ENCODE measurements at places on chromosomes 2 and 18. TPM values are rescaled to one million over a fixed set of nuclear protein-coding genes. Genes with fewer than 3 reads are reported as not detected.

GALNT5 gene
- 30.0 TPM for total RNA-seq

FEV gene
- not detected for total RNA-seq

IL1R2 gene
- total RNA-seq = not detected

DNA sequence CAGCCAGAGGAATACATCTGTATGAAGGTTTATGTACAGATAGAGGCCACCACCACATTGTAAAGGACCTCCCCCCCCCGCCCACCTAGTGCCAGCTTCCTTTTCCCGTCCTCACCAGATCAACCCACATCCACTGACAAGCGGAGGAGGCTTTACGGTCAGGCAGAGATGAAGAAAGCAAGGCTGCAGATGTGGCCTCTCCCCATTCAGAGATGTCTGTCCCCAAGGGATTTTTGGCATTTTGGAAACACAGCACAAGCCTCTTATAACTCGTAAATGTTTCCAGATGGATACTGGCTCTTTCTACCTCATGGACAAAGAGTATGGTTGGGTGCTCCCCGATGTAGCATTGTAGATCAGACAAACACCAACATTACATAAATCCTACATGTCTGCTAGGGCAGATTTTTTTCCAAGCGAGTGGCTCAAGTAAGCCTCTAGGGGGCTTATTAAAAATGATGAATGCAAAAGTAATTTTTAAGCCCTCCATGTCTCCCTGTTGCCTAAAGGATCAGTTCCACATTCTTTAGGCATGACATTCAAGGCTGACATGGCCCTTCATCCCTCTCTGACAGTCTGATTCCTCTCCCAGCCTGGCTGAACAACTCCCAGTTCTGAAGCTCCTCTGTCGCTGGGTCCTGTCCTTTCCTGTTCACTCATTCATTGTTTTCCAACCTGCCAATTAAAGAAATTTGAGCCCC lies 11.7 kb downstream of the VIT start:
- no peak for DNase-seq
- peaks cover 40% of the 10 kb centered on the region for H3K4me1 ChIP-seq
- no peaks in the 10 kb centered on the region for H3K27me3 ChIP-seq
- no peak overlapping the region for H3K4me3 ChIP-seq

SLC11A1 gene
- total RNA-seq = 0.10 TPM

- H3K27me3 ChIP-seq = peaks cover 33% of the 10 kb centered on the region
- H3K36me3 ChIP-seq = no peaks in the 10 kb centered on the region
- no peak for DNase-seq
Measured at GRCh38 chr2:30136764-30137444, 9.9 kb upstream of the YPEL5 start.

SCN1A gene
- not detected for total RNA-seq

DNA sequence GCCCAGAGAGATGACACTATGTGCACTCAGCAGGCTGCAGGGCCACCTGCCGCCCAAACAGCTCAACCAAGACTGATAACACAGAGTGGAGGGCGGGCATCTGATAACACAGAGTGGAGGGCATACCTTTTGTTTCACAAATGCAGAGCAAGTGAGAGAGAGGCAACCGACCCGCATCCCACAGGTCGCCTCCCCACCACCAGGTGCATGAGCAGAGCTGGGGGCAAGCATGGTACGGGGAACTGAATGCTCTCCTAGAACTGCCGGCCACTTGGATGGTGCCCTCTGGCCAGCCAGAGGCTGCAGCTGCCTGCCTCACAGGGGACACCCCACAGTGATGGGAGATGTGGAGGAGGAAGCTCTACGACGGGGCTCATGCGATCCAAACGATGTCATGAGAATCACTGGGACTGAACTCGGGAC lies 49.5 kb downstream of the ANO7 start:
- peaks cover 10% of the 10 kb centered on the region for H3K4me1 ChIP-seq
- H3K36me3 ChIP-seq = peaks cover 81% of the 10 kb centered on the region
- peak; percentile 85 for DNase-seq

DNA sequence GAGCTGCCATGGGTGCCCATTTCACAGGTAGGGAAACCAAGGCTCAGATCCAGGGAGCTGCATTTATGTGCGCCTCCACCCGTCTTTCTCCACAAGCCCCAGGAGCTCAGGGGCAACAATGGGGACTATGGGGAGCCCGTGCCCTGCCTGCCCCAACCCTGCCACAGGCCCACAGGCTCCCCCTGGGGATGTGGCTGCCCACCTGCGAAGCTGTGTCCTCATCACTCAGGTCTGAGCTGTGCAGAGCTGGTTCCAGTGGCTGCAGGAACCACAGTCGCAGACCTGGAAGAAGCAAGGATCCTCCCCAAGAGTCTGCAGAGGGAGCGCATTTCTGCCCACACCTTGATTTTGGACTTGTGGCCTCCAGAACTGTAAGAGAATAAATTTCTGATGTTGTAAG lies 9.8 kb downstream of the TEKT4 start:
- H3K27me3 ChIP-seq = peaks cover 5% of the 10 kb centered on the region
- no peaks in the 10 kb centered on the region for H3K4me1 ChIP-seq
- no peak overlapping the region for H3K27ac ChIP-seq
- no peak overlapping the region for H3K4me3 ChIP-seq
- DNase-seq = no peak
- no peaks in the 10 kb centered on the region for H3K36me3 ChIP-seq

- no peaks in the 10 kb centered on the region for H3K36me3 ChIP-seq
- no peaks in the 10 kb centered on the region for H3K27me3 ChIP-seq
- peaks cover 10% of the 10 kb centered on the region for H3K4me1 ChIP-seq
- DNase-seq = no peak
- no peak overlapping the region for H3K27ac ChIP-seq
Measured at GRCh38 chr18:68505178-68505574, 209.7 kb downstream of the TMX3 start.

ERICH2 gene
- 2.6 TPM for total RNA-seq

DNA sequence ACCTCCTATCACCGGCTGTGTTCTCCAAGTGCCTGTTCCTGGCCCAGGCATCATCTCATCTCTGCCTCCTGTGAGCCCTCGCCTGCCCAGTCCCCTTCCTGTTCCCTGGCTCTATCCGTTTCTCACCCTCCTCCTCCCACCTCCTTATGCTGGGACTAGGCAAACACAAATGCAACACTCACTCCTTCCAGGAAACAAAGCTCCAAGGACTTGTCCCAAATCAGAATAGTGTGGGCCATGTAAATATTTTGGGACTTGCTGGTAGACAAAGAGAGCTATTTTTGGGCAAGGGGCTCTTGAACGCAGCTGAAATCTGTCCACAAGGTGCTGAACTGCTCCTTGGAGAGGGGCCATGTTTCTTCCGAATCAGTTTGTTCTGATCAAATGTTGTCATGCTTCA lies 25.3 kb downstream of the MBP start:
- peaks cover 89% of the 10 kb centered on the region for H3K4me1 ChIP-seq
- no peaks in the 10 kb centered on the region for H3K27me3 ChIP-seq
- DNase-seq = no peak

DNA sequence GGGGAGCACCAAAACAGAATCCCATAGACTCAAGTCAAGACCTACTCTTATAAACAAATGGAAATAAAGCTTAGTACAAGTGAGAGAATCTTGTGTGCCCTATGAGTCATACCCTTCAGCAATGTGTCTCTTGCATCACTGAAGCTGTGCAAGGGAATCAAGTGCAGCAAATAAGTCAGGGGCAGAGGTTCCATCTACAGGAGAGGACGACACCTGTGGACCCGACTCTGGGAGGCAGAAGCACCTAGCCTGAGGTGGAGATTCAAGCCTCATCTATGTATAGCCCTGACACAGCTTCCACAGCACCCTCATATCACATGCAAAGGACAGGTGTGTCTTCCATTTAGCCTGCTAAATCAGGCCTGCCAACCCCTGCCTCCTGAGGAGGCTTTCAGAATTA lies 298.2 kb downstream of the CNTNAP5 start:
- no peak overlapping the region for H3K27ac ChIP-seq
- no peaks in the 10 kb centered on the region for H3K36me3 ChIP-seq
- no peak for DNase-seq
- H3K4me1 ChIP-seq = no peaks in the 10 kb centered on the region

RNF149 gene
- 26.8 TPM for total RNA-seq

SLC9A2 gene
- not detected for total RNA-seq

DNA sequence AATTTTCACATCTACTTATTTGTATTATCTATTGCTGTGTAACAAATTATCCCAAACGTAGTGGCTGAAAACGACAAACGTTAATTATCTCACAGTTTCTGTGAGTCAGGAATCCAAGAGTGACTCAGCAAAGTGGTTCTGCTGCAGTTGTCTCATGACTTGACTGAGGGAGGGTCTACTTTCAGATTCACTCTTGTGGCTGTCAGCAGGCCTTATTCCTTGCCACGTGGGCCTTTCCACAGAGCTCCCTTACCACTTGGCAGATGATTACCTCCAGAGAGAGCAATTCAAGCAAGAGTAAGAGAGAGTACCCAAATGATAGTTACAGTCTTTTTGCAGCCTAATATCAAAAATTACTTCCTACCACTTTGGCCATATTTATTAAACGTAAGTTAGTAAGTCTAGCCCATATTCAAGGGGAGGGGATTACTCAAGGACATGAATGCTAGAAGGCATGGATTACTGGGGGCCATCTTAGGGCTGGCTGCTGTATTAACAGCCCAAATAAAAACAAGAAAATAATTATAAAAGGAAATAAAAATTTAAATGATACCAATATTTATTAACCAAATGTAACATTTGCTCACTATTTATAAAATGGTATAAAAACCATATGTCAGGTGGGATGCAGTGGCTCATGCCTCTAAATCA lies 48.7 kb upstream of the NBEAL1 start:
- H3K27me3 ChIP-seq = no peaks in the 10 kb centered on the region
- H3K27ac ChIP-seq = peak overlapping the region; percentile 92
- peaks cover 9% of the 10 kb centered on the region for H3K4me1 ChIP-seq
- no peak overlapping the region for H3K4me3 ChIP-seq
- no peaks in the 10 kb centered on the region for H3K36me3 ChIP-seq

GRCh38 chr18:13984080-13984479 lies 68.7 kb upstream of the MC2R start:
- no peaks in the 10 kb centered on the region for H3K4me1 ChIP-seq
- H3K4me3 ChIP-seq = no peak overlapping the region
- H3K27ac ChIP-seq = no peak overlapping the region
- no peak for DNase-seq
- H3K36me3 ChIP-seq = no peaks in the 10 kb centered on the region

EGR4 gene
- not detected for total RNA-seq

DNA sequence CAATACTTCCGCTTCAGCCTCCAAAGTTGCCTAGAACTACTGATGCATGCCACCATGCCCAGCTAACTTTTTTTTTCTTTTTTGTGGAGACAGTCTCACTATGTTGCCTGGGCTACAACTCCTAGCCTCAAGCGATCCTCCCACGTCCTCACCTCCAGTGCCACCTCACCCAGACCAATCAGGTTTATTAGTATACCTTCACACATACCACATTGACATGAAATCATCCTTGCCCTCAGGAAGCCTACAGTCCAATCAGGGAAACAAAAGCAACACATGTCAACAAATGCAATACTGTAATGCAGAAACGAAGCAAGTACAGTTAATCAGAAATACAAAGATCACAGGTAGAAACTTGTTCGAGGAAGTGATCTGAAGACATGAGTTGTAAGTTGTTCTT lies 4.0 kb downstream of the TRIP12 start:
- no peak for DNase-seq
- H3K27me3 ChIP-seq = no peaks in the 10 kb centered on the region
- peaks cover 7% of the 10 kb centered on the region for H3K36me3 ChIP-seq
- H3K4me1 ChIP-seq = peaks cover 36% of the 10 kb centered on the region
- H3K27ac ChIP-seq = peak overlapping the region; percentile 25

- peaks cover 25% of the 10 kb centered on the region for H3K4me1 ChIP-seq
- H3K27ac ChIP-seq = no peak overlapping the region
- H3K4me3 ChIP-seq = no peak overlapping the region
- no peaks in the 10 kb centered on the region for H3K27me3 ChIP-seq
- DNase-seq = no peak
- H3K36me3 ChIP-seq = peaks cover 23% of the 10 kb centered on the region
Measured at GRCh38 chr2:71595569-71595968, 142.2 kb downstream of the DYSF start.

GRCh38 chr2:165015052-165015642 lies 59.8 kb upstream of the SLC38A11 start:
- H3K36me3 ChIP-seq = peaks cover 1% of the 10 kb centered on the region
- no peak for DNase-seq
- no peak overlapping the region for H3K27ac ChIP-seq
- H3K4me1 ChIP-seq = no peaks in the 10 kb centered on the region

CRACDL gene
- total RNA-seq = 17.0 TPM

OTOF gene
- not detected for total RNA-seq

SAG gene
- not detected for total RNA-seq

- H3K27ac ChIP-seq = no peak overlapping the region
- DNase-seq = no peak
- H3K27me3 ChIP-seq = no peaks in the 10 kb centered on the region
- no peaks in the 10 kb centered on the region for H3K36me3 ChIP-seq
Measured at GRCh38 chr2:141493936-141494335, 636.9 kb downstream of the LRP1B start.

C2orf15 gene
- not detected for total RNA-seq

DNA sequence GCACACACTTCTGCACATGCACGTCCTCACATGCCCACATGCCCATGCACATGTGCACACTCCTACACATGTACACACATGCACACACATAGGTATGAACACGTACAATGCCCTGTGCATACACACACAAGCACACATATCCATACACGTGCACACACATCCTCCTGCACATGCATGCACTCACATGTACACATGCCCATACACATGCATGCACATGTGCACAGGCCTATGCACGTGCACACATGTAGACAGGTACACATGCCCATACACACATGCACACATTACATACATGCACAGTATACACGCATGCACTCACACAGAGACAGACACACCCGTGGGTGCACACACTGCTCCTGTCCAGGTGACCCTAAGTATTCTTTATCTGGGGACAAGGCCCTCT lies 34.3 kb downstream of the GPC1 start:
- H3K4me3 ChIP-seq = no peak overlapping the region
- H3K27ac ChIP-seq = no peak overlapping the region
- peaks cover 11% of the 10 kb centered on the region for H3K4me1 ChIP-seq
- no peaks in the 10 kb centered on the region for H3K27me3 ChIP-seq
- no peak for DNase-seq

DNA sequence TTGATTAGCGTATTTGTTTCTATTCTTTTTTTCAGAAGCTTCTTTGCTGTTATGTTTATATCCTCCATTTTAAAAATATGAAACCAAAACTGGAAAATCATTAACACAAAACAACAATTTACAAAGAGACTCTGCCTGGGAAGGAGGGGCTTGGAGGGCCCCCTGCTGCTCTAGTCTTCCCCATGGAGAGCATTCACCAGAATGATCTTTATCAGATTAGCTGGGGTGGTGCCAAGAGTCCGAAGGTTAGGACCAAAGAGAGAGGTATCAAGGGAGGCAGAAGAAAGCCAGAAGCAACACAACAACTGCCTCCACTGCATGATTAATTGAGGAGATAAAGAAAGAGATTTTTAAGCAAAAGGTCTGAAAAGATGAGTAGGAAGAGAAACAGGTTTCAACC lies 218.6 kb downstream of the IRS1 start:
- H3K4me3 ChIP-seq = no peak overlapping the region
- H3K36me3 ChIP-seq = no peaks in the 10 kb centered on the region
- peaks cover 51% of the 10 kb centered on the region for H3K4me1 ChIP-seq
- no peaks in the 10 kb centered on the region for H3K27me3 ChIP-seq
- H3K27ac ChIP-seq = no peak overlapping the region
- DNase-seq = no peak

CCDC68 gene
- total RNA-seq = not detected

UBXN4 gene
- 76.4 TPM for total RNA-seq

GRCh38 chr2:229868794-229869193 lies 53.0 kb downstream of the TRIP12 start:
- peaks cover 7% of the 10 kb centered on the region for H3K36me3 ChIP-seq
- peaks cover 40% of the 10 kb centered on the region for H3K4me1 ChIP-seq
- H3K27ac ChIP-seq = no peak overlapping the region
- no peaks in the 10 kb centered on the region for H3K27me3 ChIP-seq

All from chondrocyte (in vitro differentiated cells).